Naive thymus-derived CD8-positive, alpha-beta T cell (primary cell): ENCODE measurements at places on chromosomes 7 and 10. TPM values are rescaled to one million over a fixed set of nuclear protein-coding genes. Genes with fewer than 3 reads are reported as not detected.

PSMA2 gene
- total RNA-seq: 39.6 TPM

DNA sequence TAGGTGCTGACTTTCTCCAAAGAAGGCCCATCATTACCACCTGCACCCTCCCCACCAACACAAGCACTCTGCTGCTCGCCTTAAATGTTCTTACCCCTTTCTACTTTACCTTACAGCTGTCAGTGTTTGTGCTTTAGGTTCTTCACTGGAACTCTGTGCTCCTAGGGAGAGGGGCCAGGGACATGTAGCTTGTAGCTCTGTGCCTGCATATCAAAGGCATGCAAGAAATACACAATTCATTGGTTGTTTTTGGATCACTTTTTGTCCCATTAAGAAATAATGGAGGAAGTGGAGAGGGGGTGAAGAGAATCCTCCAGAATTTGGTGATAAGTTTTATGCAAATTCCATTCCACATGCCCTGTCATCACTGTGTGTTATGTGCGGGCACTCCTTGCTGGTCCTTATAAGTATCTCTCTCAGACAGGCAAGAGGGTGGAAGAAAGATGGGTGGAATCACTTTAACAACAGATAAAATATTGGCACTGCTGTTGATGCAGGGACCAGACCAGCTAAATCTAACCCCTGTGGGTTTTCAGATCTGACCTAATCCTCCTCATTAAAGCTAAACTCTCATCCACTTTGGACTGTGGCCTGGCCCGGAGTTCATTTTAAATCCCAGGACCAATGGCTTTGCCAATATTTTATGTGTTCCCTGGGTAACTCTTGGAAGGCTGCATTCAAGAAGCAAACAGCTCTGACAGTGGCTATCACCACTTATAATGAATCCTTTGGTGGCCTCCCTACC lies 375.8 kb upstream of the NFE2L3 start:
- H3K27me3 ChIP-seq: peaks cover 14% of the 10 kb centered on the region
- H3K36me3 ChIP-seq: peaks cover 6% of the 10 kb centered on the region
- no peak overlapping the region for H3K4me3 ChIP-seq
- DNase-seq: no peak
- no peak overlapping the region for H3K27ac ChIP-seq
- no peaks in the 10 kb centered on the region for H3K4me1 ChIP-seq

GRCh38 chr7:35025369-35025870 lies 11.9 kb downstream of the DPY19L1 start:
- DNase-seq: no peak
- no peaks in the 10 kb centered on the region for H3K36me3 ChIP-seq
- peaks cover 3% of the 10 kb centered on the region for H3K4me1 ChIP-seq
- no peak overlapping the region for H3K27ac ChIP-seq

GRCh38 chr10:79391231-79392019 lies 44.2 kb downstream of the PPIF start:
- no peaks in the 10 kb centered on the region for H3K27me3 ChIP-seq
- H3K36me3 ChIP-seq: no peaks in the 10 kb centered on the region
- no peak for DNase-seq
- peaks cover 3% of the 10 kb centered on the region for H3K4me1 ChIP-seq
- H3K27ac ChIP-seq: no peak overlapping the region
- no peak overlapping the region for H3K4me3 ChIP-seq

C10orf53 gene
- total RNA-seq: not detected

LIPN gene
- not detected for total RNA-seq

FOXI2 gene
- total RNA-seq: not detected

- H3K27me3 ChIP-seq: peaks cover 47% of the 10 kb centered on the region
- H3K36me3 ChIP-seq: no peaks in the 10 kb centered on the region
- no peak within 1 kb of the TSS for H3K27ac ChIP-seq
Measured at GRCh38 chr10:81874875-81875466, at the start of gene NRG3. TSS of gene NRG3 (plus strand) at chr10:81875194.

- no peak overlapping the region for H3K27ac ChIP-seq
- H3K4me3 ChIP-seq: no peak overlapping the region
- no peak for DNase-seq
- peaks cover 16% of the 10 kb centered on the region for H3K4me1 ChIP-seq
- peaks cover 55% of the 10 kb centered on the region for H3K36me3 ChIP-seq
Measured at GRCh38 chr10:28130267-28130666, 131.4 kb upstream of the ODAD2 start.

GRCh38 chr7:117269417-117269816 lies 53.4 kb downstream of the WNT2 start:
- no peaks in the 10 kb centered on the region for H3K4me1 ChIP-seq
- no peak overlapping the region for H3K27ac ChIP-seq
- H3K27me3 ChIP-seq: peaks cover 12% of the 10 kb centered on the region

WNT8B gene
- not detected for total RNA-seq
